Stimulated activated CD8-positive, alpha-beta memory T cell treated with anti-CD3 and anti-CD28 coated beads, Interleukin-15, amount 100 ng/mL, for 48 hours (primary cell): ENCODE measurements at places on chromosomes 5 and 9.

DNA sequence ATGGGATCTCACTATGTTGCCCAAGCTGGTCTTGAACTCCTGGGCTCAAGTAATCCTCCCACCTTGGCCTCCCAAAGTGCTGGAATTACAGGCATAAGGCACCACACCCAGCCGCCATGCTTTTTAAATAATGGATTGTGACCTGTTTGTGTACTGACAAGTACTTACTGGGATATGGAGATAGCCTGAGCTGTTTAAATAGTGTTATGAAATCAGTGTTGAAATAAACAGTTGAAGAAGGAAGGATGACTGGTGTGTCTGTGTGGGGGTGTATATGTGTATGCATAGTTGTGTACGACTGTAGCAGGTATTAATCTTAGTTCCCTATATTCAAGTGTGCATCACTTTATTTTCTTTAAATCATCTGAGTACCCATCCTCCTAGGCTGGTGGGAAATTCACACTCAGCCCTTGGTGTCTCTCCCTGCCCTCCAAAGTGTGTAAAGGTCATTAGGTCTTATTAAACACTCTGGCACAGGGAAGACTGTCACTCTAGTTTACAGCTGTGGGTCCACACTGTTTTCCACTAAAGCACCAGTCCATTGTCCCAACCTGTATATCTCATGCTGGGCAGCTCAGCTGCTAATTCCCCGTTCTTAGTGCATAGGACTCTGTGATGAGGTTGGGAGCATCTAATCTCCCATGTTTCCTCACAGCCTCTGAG lies 91.0 kb downstream of the SNX18 start:
- DNase-seq = no peak

DNA sequence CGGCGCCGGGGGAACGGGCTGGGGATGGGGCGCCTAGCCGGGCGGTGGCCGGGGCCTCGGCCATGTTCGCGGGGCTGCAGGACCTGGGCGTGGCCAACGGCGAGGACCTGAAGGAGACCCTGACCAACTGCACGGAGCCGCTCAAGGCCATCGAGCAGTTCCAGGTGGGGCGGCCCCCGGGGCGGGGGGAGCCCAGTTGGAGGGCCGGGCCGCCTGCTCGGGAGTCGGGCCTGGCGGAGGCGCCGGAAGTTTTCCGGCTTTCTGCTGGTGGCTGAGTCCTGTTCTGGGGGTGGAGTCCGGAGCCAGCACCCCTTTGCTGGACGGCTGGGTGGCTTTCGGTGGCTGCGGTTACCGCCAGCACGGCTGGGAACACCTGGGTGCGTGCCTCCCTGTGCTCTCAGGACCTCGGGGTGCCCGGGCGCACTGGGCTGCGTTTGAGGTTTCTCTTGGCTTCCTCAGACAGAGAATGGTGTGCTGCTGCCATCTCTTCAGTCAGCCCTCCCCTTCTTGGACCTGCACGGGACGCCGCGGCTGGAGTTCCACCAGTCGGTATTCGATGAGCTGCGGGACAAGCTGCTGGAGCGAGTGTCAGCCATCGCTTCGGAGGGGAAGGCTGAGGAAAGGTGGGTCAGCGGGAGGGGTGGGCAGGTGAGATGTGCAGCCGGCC lies 454 bp downstream of the NELFB start:
- DNase-seq = no peak

DNA sequence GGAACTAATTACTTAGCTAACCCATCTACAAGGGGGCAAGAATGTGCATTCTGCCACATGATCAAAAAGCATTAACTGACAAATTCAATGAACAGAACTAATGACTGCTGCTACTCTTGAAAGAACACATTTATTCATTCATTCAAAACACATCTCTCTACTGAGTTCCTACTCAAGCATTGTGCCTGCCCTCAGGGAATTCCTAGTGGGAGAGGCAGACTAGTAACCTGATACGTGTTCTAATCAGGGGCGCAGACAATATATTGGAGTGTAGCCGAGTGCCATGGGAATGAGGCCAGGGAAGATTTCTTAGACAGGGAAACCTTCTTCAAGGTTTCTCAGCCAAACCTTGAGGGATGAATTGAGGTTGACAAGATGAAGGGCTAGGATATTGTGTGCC lies 56.7 kb upstream of the PAPPA start:
- DNase-seq = no peak

DNA sequence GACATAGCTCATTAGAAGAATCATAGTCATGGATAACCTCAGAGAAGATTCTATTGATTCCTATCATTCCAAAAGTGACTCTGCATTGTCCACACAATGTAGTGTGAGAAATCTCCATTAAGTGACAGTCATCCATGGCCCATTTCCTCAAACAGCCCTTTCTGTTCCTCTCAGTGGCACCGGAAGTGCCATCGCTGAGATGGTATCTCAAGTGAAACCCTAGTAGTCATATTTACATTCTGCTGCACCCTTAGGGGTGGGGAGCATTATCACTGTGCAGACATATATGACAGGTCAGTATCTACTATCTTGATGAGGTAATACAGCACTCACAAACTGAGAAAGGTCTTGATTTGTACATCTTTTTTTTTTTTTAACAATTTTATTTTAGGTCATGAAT lies 55.4 kb upstream of the MIER3 start:
- DNase-seq = no peak
